Astrocyte (in vitro differentiated cells and primary cell): ENCODE measurements at places on chromosomes 5 and 9.

DNA sequence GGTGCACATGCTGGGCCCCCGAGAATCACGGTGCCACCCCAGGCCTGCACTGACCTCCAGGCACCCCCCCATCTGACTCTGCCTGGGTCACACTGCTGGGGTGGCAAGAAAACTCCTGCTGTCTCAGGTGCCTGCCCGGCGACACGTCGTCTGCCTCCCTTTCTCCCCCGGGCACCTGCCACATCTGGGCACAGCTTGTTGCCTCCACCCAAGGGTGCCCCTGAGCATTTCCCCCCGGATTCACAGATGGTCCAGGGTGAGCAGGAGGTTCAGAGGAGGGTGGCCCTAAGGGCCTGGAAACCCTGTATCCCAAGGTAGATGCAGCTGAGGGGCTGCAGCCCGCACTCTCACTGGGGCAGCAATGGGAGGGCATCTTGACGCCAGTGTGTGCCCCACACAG, 14.9 kb upstream of the QSOX2 start:
- DNase-seq: no peak

GRCh38 chr9:86282979-86283535, 719 bp upstream of the ISCA1 start:
- peak; percentile 89 for DNase-seq

- DNase-seq: no peak
Observed at GRCh38 chr5:61860978-61861377, 445.0 kb upstream of the KIF2A start.

DNA sequence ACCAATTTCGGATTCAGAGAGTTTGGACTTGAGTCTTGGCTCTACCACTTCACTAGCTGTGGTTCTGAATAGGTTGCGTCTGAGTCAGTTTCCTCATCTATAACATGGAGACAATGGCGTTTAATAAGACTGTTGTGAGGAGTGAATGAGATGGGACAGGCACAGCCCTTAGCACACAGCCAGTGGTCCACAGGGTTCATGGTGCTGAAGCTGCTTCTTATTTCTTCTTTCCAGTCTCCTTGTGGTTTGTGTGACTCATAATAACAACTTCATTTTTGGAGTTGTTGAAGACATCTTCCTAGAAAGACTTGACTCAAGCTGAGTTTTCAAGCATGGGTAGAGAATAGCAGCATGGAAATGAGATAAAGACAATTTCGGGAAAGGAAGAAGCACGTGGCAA, 172.6 kb upstream of the PPP2R2B start:
- peak; percentile 76 for DNase-seq

GRCh38 chr9:69604568-69605219, 67.5 kb downstream of the APBA1 start:
- no peak for DNase-seq

GRCh38 chr9:20618361-20618802, 3.9 kb downstream of the MLLT3 start:
- DNase-seq: peak; percentile 29

DNA sequence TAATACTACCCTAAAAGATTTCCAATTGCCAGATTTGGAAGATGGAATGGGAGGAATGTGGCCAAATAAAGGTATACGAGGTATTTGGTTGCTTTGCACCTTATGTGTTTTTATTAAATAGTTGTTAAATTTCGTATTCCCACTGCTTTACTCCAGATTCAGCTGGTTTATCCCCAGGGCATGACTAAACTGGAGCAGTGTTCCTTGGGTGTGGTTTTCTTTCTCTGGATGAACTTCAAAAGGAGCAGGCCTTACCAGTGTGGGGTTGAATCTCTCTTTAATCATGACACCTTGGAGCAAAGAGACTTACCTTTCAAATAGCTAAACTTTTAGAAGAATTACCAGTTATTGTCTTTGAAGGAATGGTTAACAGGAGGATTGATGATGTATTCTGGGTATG, 121.7 kb upstream of the BNC2 start:
- no peak for DNase-seq
